ENCODE measurements at places on chromosomes 1 and 21.

DNA sequence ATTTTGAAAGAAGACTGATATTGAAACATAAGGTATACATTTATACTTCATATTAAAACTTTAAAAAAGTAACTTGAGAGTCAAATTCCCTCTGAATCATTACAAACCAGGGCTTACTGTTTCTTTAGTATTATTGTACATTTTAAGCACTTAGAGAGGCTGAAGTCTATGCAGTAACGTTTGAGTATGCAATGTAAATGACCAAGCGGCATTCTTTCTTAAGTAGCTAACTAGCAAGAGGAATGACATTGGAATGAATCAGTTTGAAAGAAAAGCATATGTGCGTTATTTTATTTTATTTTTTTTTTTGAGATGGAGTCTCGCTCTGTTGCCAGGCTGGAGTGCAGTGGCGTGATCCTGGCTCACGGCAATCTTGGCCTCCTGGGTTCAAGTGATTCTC, 24.3 kb downstream of the WNT2B start:
- no peak for DNase-seq

- DNase-seq: no peak
Measured at GRCh38 chr21:42058631-42059111, 12.4 kb upstream of the UMODL1 start.

DNA sequence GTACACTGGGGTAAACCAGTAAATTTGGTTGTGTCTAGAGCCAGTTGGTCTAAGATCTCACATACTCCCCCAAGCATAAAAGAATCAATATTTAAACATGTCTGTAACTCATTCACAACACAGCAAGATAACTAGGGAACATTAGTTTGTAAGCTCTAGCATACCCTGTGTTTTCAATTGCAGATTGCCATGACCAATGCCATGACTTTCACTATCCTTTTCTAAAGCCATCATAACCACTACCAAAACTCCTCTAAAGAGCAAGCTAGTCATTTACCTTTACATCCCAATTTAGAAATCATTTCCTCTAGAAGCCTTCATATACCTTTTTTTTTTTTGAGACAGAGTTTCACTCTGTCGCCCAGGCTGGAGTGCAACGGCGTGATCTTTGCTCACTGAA, 56.5 kb upstream of the PLA2G4A start:
- no peak for DNase-seq

DNA sequence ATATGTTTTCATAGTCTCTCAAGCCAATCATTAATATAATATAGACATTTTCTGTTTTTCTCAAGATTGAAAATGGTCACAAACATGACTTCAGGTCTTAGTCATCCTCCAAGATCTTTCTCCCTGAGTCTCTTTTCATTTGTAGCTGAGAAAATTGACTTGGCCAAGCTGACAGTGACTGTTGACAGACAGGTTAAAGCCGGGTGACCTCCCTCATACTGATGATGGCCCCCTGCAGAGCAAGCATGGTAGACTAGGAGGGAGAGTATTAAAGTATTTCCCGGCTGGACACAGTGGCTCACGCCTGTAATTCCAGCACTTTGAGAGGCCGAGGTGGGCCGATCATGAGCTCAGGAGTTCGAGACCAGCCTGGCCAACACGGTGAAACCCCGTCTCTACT, 6.8 kb upstream of the KIAA1614 start:
- no peak for DNase-seq

DNA sequence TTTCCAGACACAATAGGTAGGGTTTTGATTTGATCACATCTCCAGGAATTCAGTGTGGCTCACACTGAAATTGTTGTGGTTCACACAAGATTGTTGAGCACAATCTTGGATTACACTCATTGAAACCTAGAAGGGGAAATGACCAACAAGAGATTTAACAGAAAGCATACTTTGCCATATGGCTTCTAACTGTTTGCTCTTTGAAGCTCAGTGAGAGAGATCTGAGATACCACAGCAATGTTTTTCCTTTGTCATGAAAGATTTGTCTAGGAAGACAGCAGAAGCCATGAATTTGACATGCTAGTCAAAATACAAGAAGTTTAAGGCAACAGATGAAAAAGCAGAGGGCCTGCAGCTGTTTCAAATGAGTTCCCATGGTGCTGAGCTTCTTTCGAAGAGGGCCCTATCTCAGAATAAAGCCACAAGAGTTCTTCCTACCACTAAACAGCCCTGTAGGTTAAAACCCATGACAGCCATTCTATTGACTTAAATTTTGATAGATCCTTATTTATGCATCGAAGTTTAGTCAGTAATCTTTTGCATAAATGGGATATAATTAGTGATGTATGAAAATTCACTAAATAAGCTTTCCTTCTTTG, 650.4 kb downstream of the LTN1 start:
- DNase-seq: no peak

- no peak for DNase-seq
Measured at GRCh38 chr1:163766257-163766918, 444.6 kb downstream of the NUF2 start.

DNA sequence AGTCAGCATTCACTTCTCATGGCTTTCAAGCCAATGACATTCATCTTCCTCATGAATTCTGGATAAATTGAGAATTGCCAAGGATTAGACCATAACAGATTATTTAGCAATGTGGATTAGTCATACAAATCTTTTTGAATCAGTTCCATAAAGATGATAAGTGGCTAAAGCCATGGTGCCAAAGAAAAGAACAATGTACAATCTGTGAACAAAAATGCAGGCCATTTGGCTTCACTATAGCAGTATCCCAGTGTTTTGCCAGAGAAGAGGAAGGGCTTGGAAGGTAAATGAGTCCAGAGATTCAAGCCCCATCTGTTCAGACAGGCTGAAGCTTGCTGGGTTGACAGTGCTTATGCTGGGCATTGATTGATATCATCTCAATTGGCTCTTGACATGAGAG, 376.4 kb upstream of the LRRC7 start:
- DNase-seq: peak; percentile 4

DNA sequence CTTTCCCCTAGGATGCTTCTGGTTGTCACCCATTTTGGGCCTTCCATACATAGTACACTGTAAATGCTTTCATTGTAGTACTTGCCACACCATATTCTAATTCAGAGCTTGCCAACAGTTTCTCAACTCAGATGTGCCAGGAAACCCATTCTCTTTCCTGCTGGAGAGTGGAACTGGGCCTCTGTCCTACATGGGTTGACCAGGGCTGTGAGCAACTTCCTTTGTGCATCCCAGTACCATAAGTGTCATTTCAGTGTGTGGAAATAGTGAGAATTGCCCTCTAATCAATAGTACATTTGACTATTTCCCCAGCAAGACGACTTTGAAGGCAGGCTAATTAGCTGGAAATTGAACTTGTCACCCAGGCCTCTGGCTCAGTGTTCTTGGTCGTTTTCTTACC, 74.8 kb downstream of the MTR start:
- no peak for DNase-seq

GRCh38 chr1:46708121-46708520, 10.8 kb downstream of the EFCAB14 start:
- no peak for DNase-seq

GRCh38 chr1:154329152-154329521, 3.8 kb downstream of the ATP8B2 start:
- no peak for DNase-seq

GRCh38 chr1:200028586-200029034, 1.1 kb downstream of the NR5A2 start:
- no peak for DNase-seq

DNA sequence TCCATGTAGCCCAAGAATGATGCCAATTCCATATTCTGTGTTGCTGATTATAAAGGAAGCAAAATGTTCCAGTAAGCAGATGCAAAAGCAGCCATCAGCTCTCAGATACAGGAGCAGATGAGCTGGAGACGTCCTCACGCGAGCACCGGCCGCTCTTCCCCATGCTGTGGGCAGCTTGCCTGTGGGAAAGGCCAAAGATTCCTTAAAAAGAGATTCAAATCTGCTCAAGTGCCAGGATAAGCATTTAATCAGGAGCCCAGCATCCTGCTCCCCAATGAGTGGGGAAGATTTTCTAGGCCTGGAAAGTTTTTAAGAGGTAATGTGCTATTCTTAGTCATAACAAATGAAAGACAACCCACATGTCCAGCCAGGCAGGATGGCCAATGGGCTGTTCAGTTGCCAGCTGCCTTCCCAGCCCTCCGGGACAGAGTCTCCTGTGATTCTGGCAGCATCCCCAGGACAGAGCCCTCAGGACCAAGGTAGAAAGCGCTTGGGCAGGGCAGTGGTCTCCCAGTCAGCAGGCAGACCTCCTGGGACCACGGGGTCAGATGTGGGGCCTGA, 108.2 kb upstream of the TMPRSS2 start:
- no peak for DNase-seq

- no peak for DNase-seq
Measured at GRCh38 chr1:3049164-3049563, 19.8 kb upstream of the PRDM16 start.

- no peak for DNase-seq
Measured at GRCh38 chr1:156925154-156926010, 5.0 kb downstream of the LRRC71 start.

GRCh38 chr1:10625554-10625953, 150.8 kb downstream of the PEX14 start:
- DNase-seq: no peak

GRCh38 chr1:40389871-40390560, 16.5 kb downstream of the SMAP2 start:
- DNase-seq: no peak

DNA sequence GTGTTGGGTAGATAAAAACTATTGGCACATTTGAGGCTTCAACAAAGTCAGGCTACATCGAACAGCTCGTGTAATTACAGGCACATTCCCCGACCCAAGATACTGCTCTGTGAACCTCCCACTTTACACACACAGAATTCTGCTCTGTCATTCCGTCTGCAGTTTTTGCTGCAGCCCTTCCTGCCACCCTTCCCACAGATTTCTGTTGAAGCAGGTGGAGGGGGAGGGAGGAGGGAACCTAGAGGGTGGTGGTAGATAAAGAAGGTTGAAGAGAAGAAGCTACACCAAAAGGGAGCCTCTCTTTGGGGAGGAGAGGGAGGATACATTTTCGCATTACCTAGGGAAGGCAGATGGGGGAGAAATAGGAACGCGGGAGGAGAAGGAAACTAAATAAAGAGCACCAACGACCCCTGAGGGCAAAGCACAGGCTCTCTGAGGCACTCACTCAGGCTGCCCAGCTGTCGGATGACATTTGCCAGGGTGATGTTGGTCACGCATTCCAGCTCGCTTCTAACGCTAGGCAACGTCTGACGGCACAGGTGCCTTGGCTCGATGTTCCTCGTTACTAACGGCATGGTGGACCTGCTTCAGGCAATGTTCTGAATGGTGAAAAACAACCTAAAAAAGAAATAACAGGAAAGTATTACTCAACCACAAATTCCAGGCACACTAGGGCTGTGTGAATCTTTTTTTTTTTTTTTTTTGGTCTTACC, 36.0 kb downstream of the GPR3 start:
- no peak for DNase-seq

DNA sequence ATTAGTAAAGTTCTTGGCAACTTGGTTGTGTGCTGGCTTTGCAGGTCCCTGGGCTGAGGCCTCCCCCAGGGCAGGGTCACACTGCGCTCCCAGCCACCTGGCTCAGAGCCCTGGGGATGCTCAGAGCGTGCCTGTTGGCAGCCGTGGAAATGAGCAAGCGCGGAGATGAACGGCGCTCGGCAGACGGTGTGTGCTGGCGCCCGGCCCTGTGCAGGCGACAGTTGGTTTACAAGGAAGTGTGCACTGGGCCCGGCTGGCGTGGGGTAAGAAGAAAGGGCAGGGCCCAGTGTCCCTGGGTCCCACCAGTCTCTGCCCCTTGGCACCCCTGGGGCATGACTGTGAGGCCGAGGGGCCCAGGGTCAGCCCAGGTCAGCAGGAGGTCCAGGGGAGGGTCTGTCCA, 25.7 kb upstream of the PEX10 start:
- DNase-seq: no peak

DNA sequence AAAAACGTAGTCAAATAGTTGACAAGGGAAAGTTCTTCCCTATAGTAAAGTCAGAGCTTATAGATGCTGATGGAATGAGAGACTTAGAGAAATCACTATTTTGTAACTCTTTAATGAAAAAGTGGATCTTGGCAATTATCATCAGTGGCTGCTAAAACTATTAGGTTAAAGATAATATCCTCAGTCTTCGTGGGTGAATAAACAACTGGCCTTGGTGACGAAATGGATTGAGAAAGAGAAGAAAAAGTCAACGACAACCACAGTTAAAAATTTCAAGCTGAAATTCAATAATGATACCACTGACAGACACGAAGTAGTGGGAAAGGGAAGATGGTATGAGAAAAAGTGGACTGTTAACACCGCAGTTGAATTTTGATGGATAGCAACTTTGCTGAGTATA, 90.0 kb upstream of the GNG4 start:
- no peak for DNase-seq

DNA sequence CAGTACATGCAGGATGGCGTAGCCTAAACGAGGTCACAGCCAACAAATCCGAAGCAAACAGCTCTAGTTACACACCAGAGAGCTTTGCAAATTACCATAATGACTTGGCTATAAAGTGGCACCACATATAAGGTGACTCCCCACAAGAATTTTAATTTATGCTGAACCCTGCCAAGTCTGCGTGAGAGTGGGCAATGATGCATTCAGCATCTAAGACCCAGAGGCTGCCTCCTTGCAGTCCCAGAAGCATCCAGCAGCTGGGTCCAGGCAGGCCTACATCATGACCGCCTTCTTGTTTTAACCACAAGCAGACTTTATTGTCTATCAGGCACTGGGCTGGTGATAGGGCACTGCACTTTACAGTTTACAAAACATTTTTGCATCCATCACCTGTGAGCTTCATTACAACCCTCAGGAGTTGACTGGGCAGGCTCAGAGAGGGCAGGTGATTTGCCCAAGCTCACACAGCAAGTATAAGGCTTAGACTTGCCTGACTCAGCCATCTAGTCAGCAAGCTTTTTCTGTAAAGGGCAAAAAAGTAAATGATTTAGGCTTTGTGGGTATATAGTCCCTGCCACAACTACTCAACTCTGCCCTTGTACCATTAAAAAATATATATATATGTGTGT, 134.6 kb downstream of the GLIS1 start:
- DNase-seq: no peak

GRCh38 chr1:205259324-205259832, 31.6 kb downstream of the TMCC2 start:
- DNase-seq: no peak

DNA sequence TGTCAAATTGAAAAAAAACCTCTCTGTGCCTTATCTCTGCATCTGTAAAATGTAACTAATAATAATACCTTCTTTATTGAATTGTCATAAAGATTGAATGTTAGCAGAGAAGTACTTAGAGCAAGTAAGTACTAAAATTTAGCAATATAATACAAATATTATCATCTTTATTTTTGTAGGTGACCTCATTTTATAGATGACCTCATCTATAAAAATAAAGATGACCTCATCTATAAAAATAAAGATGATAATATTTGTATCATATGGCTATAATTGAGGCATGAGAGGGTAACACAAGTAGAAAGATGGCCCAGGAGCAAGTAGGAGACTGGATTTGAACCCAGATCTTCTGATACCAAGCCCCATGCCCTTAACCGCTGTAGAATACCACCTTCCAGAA, 193.2 kb upstream of the FOXD3 start:
- no peak for DNase-seq

- no peak for DNase-seq
Measured at GRCh38 chr21:19547951-19548840, 1144.6 kb upstream of the TMPRSS15 start.
